SK-N-MC (cell line): ENCODE measurements at places on chromosomes 16 and 17.

DNA sequence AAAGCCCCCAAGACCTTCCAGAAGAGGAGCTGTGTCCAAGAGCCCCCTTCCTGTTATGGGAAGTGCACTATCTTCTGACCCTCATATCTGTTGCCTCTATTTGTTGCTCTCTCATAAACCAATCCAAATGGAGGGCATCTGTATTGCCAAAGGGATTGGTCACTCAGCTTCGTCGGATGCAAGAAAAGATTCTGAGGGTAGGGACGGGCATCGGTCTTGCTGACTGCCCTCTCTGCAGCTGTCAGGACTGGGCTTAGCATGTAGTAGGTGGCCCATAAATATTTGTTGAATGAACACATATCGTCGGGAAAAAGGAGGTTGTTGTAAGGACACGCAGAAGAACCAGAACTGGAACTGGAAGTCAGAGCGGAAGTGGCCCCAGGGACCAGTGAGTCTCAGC is 44.1 kb downstream of the CCDC42 start:
- DNase-seq: no peak

DNA sequence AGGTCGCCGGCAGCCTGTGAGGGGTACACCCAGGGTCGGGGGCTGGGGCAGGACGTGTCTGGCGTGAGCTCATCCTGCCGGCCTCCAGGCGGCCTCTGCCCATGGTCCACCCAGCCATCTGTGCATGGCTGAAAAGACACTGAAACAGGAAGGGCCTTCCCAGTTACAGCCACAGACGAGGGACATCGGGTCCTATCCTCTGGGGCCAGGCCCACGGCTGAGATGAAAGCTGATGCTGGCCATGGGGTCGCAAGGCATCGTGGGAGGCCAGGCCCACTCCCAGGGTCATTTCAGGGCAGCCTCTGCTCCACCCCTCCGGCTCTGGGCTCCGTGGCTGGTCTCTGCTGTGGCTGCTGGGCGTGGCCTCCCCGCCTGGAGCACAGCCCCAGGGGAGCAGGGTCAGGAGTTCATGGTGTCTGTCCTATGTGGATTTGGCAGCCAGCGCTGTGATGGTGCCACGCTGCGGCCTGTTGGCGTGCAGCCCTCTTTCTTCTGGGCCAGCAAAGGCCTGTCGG is 16.6 kb upstream of the ATP6V0C start:
- no peak for DNase-seq

DNA sequence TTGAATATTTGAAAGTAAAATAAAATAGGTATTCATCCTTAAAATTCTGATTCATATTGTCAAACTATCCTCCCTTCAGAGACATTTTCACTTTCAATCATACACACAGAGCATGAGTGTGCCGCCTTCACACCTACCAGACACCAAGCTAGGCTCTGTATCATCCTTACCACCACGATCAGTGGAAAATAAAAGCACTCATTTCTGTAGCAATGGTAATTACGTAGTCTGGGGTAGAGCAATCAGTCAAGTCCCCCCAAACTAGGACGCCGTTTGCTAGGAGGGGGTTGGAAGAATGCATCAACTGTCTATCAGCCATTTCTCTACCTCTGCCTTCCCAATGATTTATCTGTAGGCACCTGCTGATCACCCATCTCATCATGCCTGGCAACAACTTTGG is 84.6 kb upstream of the GRIN2A start:
- no peak for DNase-seq

DNA sequence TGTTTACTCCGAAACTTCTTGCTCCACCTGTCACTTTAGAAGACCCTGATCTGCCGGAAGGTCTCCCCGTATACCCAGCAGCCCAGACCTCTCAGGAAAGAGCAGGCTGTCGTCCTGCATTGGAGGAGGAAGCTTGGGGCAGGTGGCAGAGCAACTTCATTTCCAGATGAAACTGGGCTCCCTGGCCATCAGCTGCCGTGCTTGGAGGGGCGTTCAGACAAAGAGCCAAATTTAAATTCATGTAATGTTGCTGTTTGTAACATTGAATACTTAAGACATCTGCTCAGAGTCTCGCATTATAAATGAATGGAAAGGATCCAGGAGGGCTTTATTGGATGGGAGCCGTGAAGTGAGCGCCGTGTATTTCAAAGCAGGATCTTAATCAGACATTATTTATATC is 628.5 kb downstream of the MAF start:
- DNase-seq: no peak

- no peak for DNase-seq
Observed at GRCh38 chr16:52518884-52519283, 28.1 kb downstream of the TOX3 start.

GRCh38 chr17:28906706-28907438 is 4.0 kb upstream of the DHRS13 start:
- no peak for DNase-seq

GRCh38 chr17:43615330-43616028 is 46.2 kb downstream of the MEOX1 start:
- no peak for DNase-seq

DNA sequence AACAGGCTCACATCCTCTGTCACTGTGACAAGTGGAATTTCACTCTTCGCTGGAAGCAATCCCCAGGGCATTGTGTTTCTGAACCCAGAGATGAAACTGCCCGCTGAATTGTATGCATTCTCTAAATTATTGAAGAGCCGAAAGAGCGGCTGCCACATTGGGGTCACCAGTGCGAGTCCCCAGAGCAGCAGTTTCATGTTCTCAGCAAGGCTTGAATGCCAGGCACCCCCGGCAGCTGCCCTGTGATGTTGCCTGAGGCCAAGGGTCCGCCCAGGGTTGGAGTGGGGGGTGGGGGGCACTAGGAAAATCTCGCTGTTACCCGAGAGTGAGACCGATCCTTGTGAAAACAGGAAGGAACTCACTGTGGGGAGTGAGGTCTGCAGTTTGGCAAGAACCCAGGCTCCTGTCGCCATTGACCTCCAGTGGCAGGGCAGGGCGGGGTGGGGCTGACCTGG is 20.7 kb upstream of the BCAR1 start:
- DNase-seq: no peak

DNA sequence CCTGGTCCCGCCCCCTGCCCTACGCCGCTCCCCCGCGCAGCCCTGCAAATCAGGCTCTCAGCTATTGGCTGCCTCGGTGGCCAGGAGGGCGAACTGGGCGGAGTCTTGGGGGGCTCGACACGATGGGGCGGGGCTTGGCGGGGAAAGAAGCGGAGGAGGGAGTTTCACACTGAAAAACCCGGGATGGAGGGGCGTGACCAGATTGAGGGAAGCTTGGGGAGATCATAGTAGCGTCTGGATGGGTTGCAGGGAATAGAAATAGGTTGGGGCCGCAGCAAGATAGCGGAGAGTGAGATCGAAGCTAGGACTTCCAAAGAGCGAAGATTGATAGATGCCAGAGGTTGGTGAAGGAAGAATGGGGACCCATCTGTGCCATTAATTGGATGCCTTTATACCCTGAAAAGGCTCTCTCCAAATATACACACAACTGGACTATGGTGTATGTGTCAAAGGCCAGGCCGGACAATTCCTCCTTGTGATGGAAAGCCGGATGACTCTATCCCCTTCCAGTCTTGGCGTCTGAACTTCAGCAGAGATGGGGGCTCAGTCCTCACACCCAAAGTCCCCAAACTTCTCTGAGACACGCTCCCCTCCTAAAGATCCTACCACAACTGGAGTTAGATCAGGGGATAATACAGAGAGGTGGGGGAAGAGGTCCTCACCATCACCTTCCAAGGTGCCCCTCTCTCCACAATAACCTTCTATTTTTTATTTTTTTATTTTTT is 376 bp upstream of the STAC2 start:
- no peak for DNase-seq

DNA sequence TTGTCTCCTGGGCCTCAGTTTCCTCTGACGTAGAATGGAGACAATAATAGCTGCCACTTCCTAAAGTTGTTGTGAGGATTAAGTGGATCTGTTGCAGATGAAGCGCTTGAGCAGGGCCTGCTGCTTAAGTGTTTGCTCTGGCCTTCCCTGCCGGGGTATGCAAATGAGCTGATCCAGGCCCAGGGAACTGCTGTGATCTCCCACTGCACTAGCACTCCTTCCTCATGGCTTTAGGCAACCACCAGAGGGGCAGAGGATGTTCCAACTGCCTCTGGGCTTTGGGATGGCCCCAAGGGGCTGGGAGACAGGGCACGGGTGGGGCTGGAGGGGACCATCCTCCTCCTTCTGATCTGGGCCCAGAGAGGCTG is 6.2 kb downstream of the SBK1 start:
- DNase-seq: no peak

DNA sequence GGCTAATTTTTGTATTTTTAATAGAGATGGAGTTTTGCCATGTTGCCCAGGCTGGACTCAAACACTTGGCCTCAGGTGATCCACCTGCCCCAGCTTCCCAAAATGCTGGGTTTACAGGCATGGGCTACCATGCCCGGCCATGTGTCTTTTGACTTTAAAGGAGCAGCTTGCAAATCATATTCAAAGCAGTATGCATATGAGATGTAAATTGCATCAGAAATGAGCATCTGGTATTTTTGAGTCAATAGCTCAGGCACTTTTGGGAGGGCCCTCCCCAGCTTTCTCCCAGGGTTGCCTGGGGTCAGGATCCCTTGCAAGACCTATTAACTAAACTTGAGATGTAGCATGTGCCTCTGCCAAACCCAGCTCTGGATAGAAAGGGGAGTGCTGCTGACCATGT is 21.5 kb downstream of the EPOP start:
- no peak for DNase-seq

GRCh38 chr16:83946781-83947566 is 6.1 kb upstream of the OSGIN1 start:
- no peak for DNase-seq

- no peak for DNase-seq
Observed at GRCh38 chr17:7929158-7930023, at the start of gene KCNAB3. TSS of gene KCNAB3 (minus strand) at chr17:7929856. CDS start at chr17:7929435, 421 bp downstream.

DNA sequence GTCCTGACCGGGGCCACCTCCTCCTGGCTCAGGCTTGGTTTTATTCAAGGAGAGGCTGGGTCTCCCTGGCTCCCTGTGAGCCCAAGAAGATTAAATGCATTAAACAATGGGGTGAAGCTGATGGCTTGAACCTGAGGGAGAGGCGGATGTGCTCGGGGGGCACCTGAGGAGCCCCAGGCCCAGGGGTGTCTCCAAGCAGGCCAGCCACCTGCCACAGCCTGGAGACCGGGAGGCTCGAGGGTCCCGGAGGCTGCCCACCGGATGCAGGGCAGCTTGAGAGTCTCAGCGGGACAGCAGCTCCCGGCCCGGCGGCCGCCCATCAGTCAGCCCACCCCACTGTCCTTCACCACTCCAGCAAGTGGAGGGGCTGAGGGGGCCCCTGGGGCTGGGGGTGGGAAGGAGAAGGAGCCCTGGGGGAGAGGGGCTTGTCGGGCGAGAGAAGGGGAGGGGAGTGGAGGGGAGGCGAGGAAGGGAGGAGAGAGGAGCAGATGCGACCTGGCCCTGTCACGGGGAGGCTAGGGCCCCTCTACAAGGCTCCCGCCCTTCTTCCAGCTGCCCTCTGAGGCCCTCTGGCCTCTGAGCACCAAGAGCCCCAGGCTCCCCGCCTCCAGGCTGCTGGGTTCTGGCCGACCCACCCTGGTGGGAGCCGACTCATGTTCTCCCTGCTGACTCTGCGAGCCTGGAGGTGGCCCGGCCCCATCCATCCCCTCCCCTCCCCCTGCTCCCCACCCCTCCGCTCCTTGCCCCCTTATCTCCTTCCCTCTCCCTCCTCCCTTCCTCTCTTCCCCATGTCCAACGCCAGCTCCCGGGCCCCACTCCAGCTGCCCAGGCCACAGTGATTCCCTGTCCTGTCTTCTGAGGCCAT is 13.2 kb downstream of the CD7 start:
- DNase-seq: no peak

DNA sequence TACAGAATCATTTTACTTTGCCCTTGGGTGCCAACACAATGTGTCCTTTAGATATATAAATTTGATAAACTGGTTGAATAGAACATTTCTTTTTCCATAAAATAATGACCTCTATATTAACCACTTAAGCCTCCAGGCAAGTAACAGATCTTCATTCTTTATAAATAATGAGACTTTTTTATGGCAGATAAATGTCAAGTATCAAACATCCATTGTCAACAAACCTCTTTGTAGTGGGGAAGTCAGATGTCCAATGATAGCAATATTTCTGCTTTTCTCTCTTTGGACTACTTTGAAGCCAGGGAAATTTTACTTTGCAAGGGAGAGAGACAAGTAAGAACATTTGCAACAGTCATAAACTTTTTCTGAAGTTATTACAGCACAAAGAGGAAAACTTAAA is 841.2 kb downstream of the CDH8 start:
- no peak for DNase-seq
